ENCODE measurements at places on chromosomes 11 and 22. TPM values are rescaled to one million over a fixed set of nuclear protein-coding genes. Genes with fewer than 3 reads are reported as not detected.
A peak's percentile ranks its signal among the peaks of the same experiment; 100 is the strongest.

- H3K4me3 ChIP-seq = no peak overlapping the region
- H3K27ac ChIP-seq = no peak overlapping the region
- H3K36me3 ChIP-seq = no peaks in the 10 kb centered on the region
- H3K4me1 ChIP-seq = peaks cover 7% of the 10 kb centered on the region
These were observed 33.1 kb upstream of the TSPAN18 start for GRCh38 chr11:44693654-44694119.

GRCh38 chr11:71542879-71543777 lies 5.1 kb upstream of the KRTAP5-9 start:
- peaks cover 2% of the 10 kb centered on the region for H3K27me3 ChIP-seq
- H3K4me1 ChIP-seq = peaks cover 5% of the 10 kb centered on the region
- peak; percentile 15 for DNase-seq
- H3K36me3 ChIP-seq = no peaks in the 10 kb centered on the region

DNA sequence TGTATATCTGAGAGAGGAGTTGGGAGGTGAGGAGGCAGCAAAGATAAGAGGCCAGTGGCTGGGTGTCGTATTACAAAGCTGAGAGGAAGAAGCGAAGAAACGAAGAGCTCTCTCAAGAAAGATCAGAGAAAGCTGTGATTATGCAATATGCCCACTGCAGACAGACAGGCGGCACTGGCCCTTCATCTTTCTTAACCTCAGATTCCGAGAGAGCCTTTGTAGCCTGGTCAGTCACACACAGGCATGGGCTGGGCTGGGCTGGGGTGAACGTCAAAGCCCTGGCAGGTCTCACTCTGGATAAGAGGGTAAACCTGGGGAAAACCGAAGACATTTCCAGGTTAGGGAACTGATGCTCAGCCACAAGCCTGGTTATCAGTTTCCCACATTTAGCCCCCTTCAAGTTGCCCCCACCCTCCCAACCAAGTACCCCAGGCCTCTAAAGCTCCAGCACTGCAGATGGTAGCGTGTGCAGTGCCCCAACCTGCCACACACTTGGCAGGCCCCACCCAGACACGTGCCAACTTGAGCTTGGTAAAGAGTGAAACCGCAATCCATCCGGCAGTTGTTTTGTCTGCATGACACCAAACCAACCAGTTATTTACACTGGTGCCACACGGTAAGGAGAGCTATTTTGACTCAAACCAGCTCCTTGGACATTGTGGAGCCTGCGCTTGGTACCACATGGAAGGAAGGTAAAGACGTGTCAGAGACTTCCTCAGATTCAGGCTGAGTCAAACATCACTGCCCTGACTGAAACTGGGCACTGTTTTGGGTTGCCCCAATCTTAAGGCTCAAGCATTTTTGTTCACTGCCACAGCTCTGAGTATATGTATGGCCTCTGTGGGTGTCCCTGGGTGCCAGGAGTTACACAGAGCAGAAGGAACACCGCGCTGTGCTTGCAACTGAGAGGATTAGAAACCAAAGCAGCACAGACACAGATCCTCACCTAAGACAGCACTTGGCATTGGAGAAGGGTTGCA lies 135.9 kb downstream of the FDX1 start:
- no peak overlapping the region for H3K27ac ChIP-seq
- H3K4me3 ChIP-seq = no peak overlapping the region
- no peaks in the 10 kb centered on the region for H3K4me1 ChIP-seq
- peak; percentile 55 for DNase-seq

- H3K36me3 ChIP-seq = no peaks in the 10 kb centered on the region
- H3K4me1 ChIP-seq = no peaks in the 10 kb centered on the region
- DNase-seq = no peak
These were observed 365.1 kb downstream of the DDX10 start for GRCh38 chr11:109029927-109030326.

- no peaks in the 10 kb centered on the region for H3K36me3 ChIP-seq
- DNase-seq = no peak
- no peaks in the 10 kb centered on the region for H3K27me3 ChIP-seq
- no peaks in the 10 kb centered on the region for H3K4me1 ChIP-seq
These were observed 28.7 kb downstream of the OTOG start for GRCh38 chr11:17575431-17576425.

DNA sequence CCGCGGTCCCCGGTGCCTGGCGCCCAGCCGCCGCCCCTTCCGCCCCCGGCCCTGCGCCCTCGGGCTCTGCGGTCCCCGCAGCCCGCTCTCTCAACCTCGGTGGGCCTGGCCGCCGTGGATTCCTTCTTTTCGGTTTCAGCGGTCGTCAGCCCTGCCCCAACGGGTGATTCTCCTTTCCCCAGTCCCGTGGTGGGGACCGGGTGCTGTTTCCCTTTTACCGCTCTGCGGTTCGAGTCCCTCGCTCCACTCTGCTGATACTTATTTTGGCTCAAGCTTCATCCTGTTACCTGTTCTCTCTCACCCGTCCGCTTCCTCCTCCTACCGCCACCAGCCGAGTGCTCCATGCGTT lies 494 bp downstream of the ZDHHC5 start:
- peak; percentile 42 for DNase-seq
- H3K27ac ChIP-seq = peak overlapping the region; percentile 94
- peaks cover 2% of the 10 kb centered on the region for H3K36me3 ChIP-seq
- H3K27me3 ChIP-seq = no peaks in the 10 kb centered on the region
- peaks cover 3% of the 10 kb centered on the region for H3K4me1 ChIP-seq

DNA sequence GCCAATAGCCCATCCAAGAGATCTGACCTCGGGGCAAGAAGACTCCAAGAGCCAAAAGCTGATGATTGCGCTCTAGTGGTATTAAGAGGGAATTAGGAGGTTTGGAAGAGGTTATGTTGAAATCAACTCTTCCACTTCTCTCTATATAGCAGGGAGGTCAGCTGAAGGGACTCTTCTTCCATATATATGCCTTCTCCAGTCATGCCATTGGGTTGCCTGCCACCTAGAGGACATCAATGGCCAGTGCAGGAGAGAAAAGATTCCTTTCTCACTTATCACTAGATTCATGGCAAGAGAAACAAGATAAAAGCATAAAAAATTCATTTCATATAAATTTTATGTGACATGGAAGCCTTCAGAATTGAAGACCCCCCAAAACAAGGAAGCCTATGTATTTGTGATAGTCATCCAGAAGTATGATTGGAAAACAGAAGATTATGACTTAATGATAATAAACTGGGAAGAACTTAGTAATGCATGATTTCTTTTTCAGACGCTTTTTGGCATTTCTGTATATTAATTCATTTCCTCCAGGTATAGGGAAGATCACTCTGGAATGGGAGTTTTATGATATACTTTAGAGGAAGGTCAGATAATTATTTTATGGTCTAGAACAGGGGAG lies 435.1 kb upstream of the DDI1 start:
- peak; percentile 25 for DNase-seq
- H3K4me1 ChIP-seq = no peaks in the 10 kb centered on the region
- H3K4me3 ChIP-seq = no peak overlapping the region
- H3K27me3 ChIP-seq = no peaks in the 10 kb centered on the region
- no peak overlapping the region for H3K27ac ChIP-seq

DNA sequence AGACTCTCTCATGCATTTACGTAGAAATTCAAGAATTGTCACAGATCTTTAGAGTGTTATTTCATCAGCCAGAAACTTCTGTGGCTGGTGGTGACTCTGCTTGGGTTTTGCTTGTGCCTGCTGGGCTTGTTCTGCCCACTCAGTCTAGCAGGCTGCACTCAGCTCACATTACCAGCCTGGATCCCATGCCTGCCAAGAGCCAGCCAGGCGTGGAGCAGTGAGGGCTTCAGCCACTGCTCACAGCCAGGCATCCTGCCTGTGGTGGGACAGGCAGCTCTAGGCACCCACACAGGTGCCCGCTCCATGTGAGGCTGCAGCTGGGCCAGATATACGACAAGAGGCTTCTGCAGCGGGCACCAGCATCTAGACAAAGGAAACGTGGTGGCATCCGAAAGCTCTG lies 1213.3 kb upstream of the RAG2 start:
- no peaks in the 10 kb centered on the region for H3K27me3 ChIP-seq
- H3K36me3 ChIP-seq = no peaks in the 10 kb centered on the region
- DNase-seq = no peak
- no peak overlapping the region for H3K4me3 ChIP-seq
- H3K27ac ChIP-seq = no peak overlapping the region

- H3K4me1 ChIP-seq = no peaks in the 10 kb centered on the region
- H3K4me3 ChIP-seq = no peak overlapping the region
- no peaks in the 10 kb centered on the region for H3K36me3 ChIP-seq
- no peak overlapping the region for H3K27ac ChIP-seq
These were observed 1436.4 kb downstream of the BRD1 start for GRCh38 chr22:48391171-48391711.

DNA sequence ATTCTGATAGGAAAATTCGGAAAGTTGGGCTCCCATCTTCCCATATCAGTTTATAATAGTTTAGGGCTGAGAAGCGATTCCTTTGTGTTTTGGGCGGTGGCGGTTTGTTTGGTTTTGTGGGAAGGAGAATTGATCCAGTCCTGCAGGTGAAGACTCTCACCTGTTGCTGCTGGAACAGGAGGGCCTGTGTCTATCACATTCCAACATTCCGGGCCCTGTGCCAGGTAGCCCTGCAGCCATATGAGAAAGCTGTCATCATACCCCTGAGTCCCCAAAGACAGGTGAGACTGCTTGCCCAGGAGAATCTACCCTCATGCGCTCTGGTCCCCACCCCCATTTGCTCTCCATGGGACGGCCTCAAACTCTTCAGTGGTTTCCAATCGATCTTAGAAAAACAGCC lies 62.1 kb downstream of the TRAF6 start:
- no peak overlapping the region for H3K27ac ChIP-seq
- no peaks in the 10 kb centered on the region for H3K36me3 ChIP-seq
- peaks cover 1% of the 10 kb centered on the region for H3K4me1 ChIP-seq
- no peak for DNase-seq
- H3K27me3 ChIP-seq = no peaks in the 10 kb centered on the region
- no peak overlapping the region for H3K4me3 ChIP-seq

Gene TMEM191C
- polyA plus RNA-seq = 5.8 TPM

Gene MS4A12
- 0.04 TPM for polyA plus RNA-seq

All from small intestine (tissue), 16 donors.